Activated CD8-positive, alpha-beta memory T cell treated with anti-CD3 and anti-CD28 coated beads, Interleukin-2, amount 50 U/mL, for 48 hours (primary cell): ENCODE measurements at places on chromosomes 3 and 15.

DNA sequence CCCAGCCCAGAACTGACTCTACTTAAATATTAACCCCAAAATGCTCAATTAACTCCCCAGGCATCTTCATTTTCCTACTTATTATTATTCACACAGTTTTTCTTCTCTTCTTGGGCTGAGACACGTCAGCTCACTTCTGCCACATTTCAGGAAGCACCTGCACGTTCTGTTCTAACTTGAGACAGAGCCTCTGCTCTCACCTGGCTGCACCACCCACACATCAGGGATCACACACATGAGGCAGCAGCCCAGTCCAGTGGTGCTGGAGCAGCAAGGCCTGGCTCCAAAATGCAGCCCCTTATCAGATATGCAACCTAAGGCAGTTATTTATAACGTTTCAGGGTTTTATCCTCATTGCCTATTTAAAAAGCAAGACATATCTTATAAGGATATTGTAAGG is 127.5 kb downstream of the OSBPL10 start:
- no peak for DNase-seq

DNA sequence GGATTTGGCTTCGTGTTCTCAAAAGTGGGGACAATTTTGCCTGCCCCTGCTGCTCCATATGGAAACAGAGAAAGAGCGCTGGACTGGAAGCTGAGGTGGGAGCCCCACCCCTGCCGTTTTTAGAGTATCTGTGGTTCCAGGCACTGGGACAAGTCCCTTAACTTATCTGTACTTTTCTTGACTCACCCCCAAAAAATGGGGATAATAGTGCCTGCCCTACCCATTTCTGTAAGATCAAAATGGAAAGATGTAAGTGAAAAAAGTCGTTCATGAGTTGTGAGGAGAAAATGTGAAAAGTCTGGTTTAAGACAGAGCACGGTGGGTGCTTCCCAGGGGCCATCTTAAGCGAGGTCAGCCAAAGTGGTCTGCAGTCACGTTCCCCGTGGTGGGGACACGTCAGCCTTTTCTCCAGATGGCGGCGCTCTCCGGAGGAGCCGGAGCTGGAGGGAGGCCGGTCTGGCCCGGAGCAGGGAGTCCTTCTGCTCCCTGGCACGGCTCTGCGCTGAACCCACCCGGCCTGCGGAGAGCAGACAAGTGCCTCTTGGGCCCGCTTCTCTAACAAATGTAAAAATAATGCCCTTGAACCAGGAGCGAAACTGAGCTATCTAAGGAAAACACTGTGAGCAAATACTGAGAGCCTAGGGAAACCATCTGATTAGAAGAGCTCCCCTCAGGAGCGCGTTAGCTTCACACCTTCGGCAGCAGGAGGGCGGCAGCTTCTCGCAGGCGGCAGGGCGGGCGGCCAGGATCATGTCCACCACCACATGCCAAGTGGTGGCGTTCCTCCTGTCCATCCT is at the start of gene CLDN18:
Gene CLDN18 (plus strand): TSS at position 690 of the 797 bp plus-strand sequence. CDS start 61 bp downstream, at position 751.
- DNase-seq = no peak

GRCh38 chr3:73719861-73720260 is 95.1 kb upstream of the PDZRN3 start:
- no peak for DNase-seq

DNA sequence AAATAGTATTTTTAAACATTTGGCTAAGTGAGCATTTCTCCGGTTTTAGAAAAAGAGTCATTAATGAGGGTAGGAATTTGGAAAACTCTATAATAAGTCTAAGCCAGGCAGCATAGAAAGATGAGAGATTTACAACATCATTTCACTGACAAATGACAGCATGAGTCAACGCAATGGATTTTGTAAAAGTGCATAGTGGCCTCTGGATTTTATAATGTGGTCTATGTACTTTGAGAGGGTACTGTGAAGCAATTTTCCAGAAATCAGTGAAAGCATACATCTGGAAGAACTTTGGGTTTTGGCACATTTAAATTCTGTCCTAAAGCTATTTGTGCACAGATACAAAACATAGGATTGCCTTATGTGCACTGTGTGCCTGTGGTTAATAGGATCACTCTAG is 130.8 kb upstream of the CCNL1 start:
- DNase-seq = no peak

- no peak for DNase-seq
These were observed 3.2 kb upstream of the GBE1 start for GRCh38 chr3:81764665-81765064.

DNA sequence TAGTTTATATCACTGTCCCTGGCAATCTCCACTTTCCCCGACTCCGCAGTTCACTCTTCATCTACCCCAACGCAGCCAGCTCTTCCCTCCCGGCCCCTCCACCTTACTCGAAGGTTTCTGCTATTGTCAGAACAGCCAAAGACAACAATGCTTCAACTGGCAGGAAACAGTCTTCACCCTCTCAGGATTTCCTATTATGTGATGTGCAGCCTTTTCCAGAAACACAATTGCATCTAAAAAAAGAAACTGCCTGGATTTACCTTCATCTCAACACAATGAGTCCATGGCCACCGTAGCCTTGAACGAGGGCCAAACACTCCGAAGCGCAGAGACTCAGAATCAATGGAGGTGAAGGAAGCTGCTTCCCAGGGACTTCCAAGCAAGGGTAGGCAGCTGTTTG is 182.1 kb upstream of the TSC22D2 start:
- DNase-seq = no peak

DNA sequence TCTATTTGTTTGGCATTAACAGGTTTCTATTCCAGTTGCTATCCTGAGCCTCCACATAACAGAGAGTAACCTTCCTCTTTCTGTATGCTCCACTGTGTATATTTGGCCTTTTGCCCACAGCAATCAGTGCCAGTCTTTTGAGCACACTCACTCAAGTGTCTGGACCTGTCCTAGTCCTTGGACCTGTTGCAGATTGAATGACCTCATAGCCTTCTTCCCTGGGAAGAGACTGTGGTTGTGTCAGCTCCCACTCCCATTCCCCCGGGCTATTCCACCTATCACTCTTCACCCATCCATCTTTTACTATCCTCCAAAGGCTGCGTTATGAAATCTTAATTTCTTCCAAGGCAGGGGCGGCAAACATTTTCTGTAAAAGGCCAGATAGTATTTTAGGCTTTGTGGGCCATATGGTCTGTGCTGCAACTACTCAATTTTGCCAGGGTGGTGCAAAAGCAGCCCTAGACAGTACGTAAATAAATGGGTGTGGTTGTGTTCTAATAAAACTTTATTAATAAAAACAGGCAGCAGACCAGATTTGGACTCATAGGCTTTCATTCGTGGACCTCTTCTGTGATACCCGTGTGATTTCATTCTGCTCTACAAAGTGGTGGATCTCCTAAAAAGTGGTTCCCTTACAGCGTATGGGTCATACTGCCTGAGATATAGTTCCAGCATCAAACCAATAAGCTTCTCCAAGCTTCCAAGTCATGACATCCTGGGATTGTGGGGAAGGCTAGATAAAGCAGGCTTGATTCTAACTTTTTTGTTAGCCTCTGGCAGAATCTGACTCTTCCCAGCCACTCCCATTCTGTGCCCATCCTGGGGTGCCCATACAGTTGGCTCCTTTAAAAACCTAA is 57.4 kb downstream of the CDAN1 start:
- no peak for DNase-seq

DNA sequence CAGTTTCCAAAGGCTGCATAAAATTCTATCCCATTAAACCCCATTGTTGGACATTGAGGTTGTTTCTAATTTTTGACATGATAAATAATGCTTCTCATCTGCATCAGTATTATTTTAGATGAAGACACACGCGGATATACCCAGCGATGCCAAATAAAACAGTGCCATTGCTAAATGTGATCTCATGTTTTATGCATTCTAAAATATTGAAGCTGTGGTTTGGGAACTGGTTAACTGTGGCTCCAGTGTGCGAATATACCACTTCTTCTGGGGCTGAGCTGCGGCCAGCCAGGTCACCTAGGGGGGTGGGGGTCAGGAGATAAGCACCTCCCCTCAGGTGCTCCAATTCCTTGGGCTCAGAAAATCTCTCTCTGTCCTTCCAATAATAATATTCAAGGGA is 230.0 kb downstream of the ADAMTS9 start:
- DNase-seq = no peak

DNA sequence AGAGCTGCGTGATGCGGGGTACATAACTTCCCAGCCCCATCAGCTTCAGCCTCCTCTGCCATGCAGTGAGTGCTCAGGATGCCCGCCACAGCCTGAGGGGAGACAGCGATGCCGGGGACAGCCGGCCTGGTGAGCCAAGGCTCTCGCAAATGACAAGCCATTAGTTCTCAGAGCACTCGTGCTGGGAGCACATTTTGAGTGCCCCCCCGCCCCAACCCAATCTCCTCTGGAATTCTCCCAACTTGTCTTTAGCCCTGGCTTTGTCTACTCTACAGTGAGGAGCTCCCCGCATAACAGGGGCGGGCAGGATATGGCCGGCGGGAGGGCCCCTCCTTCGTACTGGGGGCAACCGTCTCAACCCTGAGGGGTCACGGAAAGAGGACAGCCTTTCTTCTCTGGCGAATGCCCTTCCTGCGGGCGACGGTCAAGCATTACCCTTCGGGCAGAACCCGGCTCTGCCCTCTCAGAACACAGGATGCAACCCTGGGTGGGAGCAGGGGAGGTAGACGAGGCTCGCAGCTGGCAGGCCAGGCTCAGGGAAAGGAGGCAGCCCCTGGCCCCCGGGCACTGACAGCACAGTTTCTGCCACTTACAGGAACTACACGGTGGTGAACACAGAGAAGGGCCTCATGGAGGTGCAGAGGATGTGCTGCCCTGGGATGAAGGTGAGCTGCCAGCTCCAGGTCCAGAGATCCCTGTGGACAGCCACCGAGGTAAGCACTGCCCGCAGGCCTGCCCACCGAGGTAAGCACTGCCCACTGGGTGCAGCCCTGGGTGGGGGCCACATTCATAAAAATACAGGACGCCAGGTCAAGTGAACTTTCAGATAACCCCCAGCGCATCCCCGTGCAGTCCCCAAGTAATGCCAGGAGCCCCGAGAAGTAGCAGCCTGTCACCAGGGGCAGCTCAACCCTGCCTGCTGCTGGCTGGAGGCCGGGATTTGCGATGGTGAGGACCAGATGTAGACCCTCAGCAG is 141.7 kb downstream of the LRRK1 start:
- DNase-seq = peak; percentile 26

- no peak for DNase-seq
These were observed 528.8 kb upstream of the NAALADL2 start for GRCh38 chr3:174330303-174330702.

GRCh38 chr3:16675805-16676204 is 70.6 kb upstream of the DAZL start:
- DNase-seq = no peak

GRCh38 chr3:15726881-15727280 is 70.9 kb downstream of the ANKRD28 start:
- no peak for DNase-seq

DNA sequence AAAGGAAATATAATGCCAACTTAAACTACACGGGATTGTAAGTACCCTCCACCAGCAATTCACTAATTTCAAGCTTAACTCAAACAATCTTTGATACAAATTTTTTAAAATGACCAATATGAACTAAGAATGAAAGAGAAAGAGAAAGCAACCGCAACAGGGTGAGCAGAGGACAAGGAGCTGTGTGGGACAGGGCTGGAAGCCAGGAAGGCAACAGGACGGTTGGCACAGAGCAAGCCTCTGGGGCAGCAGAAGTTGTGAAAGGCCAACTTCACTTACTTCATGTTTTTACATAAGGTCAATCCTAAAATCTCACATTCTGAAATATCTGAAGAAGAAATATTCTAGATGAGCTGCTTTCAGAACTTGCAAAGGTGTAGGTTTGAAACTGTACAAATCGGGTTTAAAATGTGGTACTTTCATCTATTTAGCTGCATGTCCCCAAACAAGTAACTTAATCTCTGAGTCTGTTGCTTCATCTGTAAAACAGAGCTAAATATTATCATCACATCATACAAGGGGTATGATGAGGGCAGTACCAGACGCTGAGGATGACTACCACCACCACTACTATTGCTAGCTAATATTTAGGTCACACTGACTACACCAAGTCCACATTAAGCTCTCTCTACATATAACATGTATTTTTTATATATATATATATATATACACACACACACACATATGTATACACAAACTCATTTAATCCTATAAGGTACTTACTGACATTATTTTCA is 101.7 kb downstream of the IGSF11 start:
- DNase-seq = no peak

DNA sequence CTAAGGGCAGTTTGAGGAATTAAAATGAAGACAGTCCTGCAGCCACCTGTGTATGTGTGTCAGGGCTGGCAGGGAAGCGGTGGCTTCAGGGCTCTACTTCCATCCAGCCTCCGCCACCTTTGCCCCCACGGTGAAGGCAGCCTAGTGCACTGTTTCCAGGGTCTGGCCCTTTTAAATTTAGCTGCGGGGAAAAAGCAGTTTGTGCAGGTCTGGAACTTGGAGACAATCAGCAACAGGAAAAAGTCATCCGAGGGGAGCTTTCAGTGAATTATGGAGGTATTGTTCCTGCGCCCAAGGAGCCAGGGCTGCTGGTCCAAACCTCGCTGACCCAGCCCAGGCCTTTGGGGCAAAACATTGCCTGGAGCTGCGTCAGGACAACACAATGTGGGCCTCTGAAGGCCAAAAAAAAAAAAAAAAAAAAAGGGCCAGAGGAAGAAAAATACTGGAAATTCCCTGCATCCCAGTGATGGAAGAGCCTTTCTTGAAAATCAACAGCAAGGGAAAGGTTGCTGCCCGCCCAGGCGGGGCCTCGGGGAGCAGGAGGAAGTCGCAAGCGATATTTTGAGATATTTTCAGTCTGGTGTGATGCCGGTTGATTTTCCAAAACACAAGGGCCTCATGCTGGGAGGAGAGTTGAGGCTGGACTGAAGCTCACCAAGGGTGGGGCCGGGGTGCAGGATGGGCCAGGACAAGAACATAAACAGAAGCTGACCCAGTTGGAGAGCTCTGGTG is 25.5 kb upstream of the FGD5 start:
- no peak for DNase-seq

GRCh38 chr3:148816981-148817525 is 10.6 kb upstream of the CPB1 start:
- DNase-seq = no peak

GRCh38 chr3:4551051-4551711 is 58.0 kb downstream of the ITPR1 start:
- DNase-seq = no peak

- no peak for DNase-seq
These were observed 321.2 kb downstream of the WDR72 start for GRCh38 chr15:53437985-53438841.

DNA sequence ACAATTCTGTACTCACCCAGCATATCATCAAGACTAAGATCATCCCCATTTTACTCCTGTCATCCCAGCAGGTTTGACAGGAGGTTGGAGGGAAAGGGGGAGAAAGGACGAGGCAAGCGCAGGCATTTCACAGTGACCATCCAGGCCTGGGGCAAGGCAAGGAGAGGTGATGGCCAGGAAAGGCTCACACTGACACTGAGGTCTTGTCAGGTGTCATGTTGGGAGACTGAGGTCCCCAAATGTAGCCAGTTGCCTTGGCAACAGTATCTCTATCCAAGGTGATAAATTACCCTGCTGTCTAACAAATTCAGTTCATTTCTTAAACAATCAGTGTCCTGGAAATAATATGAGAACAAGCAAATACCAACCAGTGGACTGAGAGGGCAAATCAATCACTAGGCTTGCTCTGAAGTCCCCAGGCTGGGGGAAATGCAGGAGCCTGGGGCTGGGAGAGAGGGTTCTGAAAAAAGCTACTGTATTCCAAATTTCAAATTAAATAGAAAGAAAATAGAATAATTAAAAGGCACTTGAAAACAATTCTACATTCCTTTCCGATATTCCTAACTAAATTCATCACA is 172.8 kb downstream of the OSBPL10 start:
- DNase-seq = no peak

GRCh38 chr15:90482124-90483011 is 47.4 kb upstream of the CRTC3 start:
- DNase-seq = no peak

GRCh38 chr15:31268911-31269784 is 57.5 kb upstream of the KLF13 start:
- peak; percentile 43 for DNase-seq
